Activated naive CD8-positive, alpha-beta T cell treated with anti-CD3 and anti-CD28 coated beads, Interleukin-2, amount 10 ng/mL, durations not matched to agents 7 days and 5 days (primary cell): ENCODE measurements at places on chromosomes 6 and 20. TPM values are rescaled to one million over a fixed set of nuclear protein-coding genes. Genes with fewer than 3 reads are reported as not detected.
A peak's percentile ranks its signal among the peaks of the same experiment; 100 is the strongest.

DNA sequence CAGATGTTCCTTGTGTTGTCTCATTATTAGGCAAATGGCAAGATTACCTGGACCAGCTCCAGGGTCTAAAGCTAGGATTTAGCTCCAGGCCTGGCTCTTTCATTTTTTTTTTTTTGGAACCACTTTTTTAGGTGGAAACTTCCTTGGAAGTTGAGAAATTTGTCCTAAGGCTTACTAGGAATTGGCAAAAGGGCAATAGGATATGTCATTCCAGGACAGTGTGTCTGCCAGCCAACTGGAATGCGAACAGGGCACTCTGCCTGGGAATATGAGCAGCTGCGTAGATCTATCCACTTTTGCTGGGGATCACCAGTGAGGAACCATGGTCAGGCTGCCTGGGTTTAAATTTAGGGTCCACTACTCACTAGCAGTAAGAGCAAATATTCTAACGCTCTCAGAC lies 304.0 kb downstream of the TSHZ2 start:
- H3K4me3 ChIP-seq = no peak overlapping the region
- H3K27me3 ChIP-seq = no peaks in the 10 kb centered on the region

DNA sequence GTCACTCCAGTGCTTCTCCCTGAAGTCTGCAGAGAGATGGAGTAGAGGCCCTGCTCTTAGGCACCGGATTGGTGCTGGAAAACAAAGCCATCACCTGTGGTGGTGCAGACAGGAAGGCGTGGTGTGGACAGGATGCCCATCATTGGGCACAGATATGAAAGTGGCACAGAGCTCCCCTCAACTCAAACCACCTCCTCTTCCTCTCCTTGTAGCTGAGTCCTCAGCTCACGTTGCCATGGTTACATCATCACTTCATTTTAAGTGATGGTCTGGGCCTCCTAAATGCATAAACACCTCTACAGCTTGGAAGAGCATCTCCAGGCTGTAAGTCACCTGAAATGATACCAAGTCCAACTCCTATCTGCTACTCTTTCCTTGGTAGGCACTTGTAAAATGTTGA lies 8.0 kb upstream of the RTF2 start:
- H3K4me1 ChIP-seq = peaks cover 56% of the 10 kb centered on the region
- H3K36me3 ChIP-seq = peaks cover 36% of the 10 kb centered on the region
- DNase-seq = peak; percentile 52
- H3K27ac ChIP-seq = peak overlapping the region; percentile 83

GRCh38 chr6:110075406-110075805 lies 97.3 kb downstream of the GPR6 start:
- H3K27ac ChIP-seq = no peak overlapping the region
- H3K4me1 ChIP-seq = no peaks in the 10 kb centered on the region
- H3K36me3 ChIP-seq = no peaks in the 10 kb centered on the region
- H3K27me3 ChIP-seq = peaks cover 12% of the 10 kb centered on the region
- DNase-seq = no peak

DNA sequence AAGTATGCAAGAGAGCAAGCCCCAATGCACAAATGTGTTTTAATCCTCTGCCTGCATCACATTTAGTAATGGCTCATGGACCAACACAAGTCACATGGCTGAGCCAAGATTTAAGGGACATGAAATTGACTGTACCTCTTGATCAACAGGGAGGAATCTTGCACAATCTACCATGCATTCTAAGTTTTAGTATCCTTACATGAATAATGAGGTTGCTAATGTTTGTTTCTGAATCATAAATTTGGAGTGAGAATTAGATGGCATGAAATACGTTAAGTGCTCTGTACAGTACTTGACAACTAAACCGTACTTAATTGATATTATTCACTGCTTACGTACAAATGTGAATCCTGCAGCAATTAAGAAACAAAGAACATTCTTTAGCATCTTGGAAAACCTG lies 553.8 kb upstream of the JAG1 start:
- no peaks in the 10 kb centered on the region for H3K36me3 ChIP-seq
- no peak overlapping the region for H3K4me3 ChIP-seq
- no peaks in the 10 kb centered on the region for H3K4me1 ChIP-seq
- DNase-seq = no peak

GRCh38 chr6:123541462-123541861 lies 95.3 kb downstream of the TRDN start:
- DNase-seq = no peak
- no peaks in the 10 kb centered on the region for H3K36me3 ChIP-seq
- no peaks in the 10 kb centered on the region for H3K4me1 ChIP-seq
- H3K27me3 ChIP-seq = no peaks in the 10 kb centered on the region
- H3K4me3 ChIP-seq = no peak overlapping the region
- no peak overlapping the region for H3K27ac ChIP-seq

DNA sequence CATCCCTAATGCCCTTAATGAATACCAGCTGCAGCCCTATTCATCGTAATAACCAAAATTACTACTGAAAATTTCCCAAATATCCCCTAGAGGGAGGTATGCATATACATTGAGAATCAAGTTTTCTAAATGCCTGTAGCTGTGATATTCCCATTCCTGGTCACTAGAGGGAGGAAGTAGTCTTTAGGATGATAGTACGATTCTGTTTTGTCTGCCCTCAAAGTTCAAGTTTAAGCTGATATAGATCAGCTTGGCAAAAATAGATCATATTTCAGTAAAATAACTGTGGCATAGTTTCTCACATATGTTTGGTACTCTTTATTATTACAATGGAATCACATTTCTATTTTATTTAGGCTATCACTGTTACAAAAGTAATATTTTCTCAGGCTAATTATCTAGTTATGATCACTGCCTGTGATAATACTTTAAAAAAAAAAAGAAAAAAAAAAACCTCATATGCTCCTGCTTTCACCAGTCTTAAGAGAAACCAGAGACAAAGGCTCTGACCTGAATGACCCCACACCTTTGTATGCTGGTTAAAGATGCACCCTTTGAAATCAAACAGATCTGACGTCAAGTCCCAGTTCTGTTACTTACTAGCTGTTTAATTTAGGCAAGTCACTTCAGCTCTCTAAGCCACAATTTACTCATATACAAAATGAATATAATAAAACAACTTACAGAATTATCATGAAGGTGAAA lies 11.0 kb downstream of the TSPYL1 start:
- H3K27ac ChIP-seq = no peak overlapping the region
- no peak overlapping the region for H3K4me3 ChIP-seq
- H3K27me3 ChIP-seq = no peaks in the 10 kb centered on the region
- H3K4me1 ChIP-seq = peaks cover 8% of the 10 kb centered on the region

DNA sequence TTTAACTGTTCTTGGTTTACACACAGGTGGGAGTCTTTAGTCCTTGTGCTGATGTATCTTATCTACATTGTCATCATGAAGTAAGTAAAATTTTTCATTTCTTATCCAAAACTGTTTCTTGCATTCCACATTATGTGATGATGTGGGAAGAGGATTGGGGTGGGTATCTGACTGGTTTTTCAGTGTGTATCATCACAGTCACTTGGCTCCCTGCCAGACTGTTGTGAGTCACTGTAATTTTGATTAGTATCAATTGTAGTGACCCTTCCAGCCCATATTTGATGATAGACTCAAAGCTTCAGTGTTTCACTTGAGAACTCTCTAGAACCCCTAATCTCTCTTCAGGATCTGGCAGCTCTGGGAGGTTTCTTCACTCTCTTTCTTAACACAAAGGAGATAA lies 84.5 kb upstream of the RIN2 start:
- H3K27ac ChIP-seq = no peak overlapping the region
- no peak for DNase-seq
- no peaks in the 10 kb centered on the region for H3K36me3 ChIP-seq

GRCh38 chr20:1995531-1996310 lies 1.9 kb upstream of the PDYN start:
- H3K36me3 ChIP-seq = no peaks in the 10 kb centered on the region
- no peak overlapping the region for H3K4me3 ChIP-seq
- H3K4me1 ChIP-seq = no peaks in the 10 kb centered on the region
- peaks cover 39% of the 10 kb centered on the region for H3K27me3 ChIP-seq

GRCh38 chr6:143063631-143064030 lies 2.9 kb downstream of the AIG1 start:
- no peak overlapping the region for H3K4me3 ChIP-seq
- DNase-seq = no peak
- H3K4me1 ChIP-seq = peaks cover 24% of the 10 kb centered on the region
- peaks cover 4% of the 10 kb centered on the region for H3K36me3 ChIP-seq
- H3K27ac ChIP-seq = no peak overlapping the region

The LAMP5 gene
- not detected for total RNA-seq

DNA sequence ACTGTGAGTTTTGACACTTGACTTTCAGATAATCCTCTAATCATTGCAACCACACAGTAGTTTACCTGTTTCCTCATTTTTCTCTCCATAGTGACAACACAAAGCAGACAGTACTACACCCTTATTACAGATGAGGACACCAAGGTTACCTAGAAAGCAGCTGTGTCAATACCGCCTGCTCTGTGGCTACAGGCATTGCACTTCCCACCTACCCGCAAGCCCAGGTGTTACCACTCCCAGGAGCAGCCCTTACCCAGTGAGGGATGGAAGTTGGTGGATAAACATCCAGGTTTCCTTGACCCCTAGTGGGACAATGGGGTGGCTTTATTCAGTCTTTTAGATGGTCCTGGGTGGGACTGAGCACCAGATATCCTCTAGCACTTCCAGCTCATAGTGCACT lies 503.6 kb downstream of the PTPRT start:
- DNase-seq = no peak
- H3K27ac ChIP-seq = no peak overlapping the region
- no peaks in the 10 kb centered on the region for H3K4me1 ChIP-seq
- H3K27me3 ChIP-seq = no peaks in the 10 kb centered on the region
- H3K36me3 ChIP-seq = no peaks in the 10 kb centered on the region
- no peak overlapping the region for H3K4me3 ChIP-seq

GRCh38 chr6:142187209-142187608 lies 40.1 kb downstream of the VTA1 start:
- DNase-seq = no peak
- peaks cover 17% of the 10 kb centered on the region for H3K36me3 ChIP-seq
- H3K4me1 ChIP-seq = peaks cover 4% of the 10 kb centered on the region
- H3K4me3 ChIP-seq = no peak overlapping the region
- no peak overlapping the region for H3K27ac ChIP-seq

The AAR2 gene
- 22.5 TPM for total RNA-seq

DNA sequence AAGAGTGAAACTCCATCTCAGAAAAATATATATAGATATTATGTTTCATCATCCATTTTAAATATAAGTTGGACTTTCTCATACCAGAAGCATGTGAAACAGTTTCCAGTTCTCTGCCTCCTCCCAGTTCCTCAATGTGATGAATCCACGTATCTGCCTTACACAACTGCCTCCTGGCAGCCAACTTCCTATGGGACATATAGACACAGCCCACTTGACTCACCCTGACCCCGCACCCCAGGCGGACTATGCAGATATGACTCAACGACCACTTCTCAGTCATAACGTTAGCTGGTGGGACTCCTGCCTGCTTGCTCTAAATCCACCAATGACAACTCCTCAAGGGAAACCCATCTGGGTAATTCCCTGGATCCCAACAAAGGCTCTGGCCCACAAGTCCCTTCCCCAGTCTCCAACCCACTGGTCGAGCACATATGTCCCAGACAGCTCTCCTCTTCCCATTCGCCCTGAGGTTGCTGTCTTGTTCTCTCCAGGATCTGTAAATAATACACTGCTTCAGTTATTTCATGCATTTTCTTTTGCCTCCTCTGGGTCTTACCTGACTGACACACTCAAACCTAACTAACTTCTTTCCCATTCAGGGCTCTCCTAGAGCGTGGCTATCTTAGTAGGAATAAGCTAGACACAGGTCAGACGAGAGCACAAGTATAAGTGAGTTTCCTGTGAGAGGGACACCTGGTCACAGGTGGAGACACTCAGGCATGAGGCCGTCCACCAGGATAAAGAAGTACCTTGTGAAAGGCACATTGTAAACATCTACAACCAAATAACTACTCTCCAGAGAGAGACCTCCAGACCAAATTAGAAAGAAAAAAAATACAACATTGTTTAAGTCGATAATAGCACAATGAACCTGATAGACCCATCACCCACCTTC lies 548.5 kb downstream of the CD83 start:
- no peaks in the 10 kb centered on the region for H3K36me3 ChIP-seq
- peak overlapping the region; percentile 2 for H3K27ac ChIP-seq
- H3K27me3 ChIP-seq = peaks cover 10% of the 10 kb centered on the region
- no peak overlapping the region for H3K4me3 ChIP-seq
- H3K4me1 ChIP-seq = peaks cover 12% of the 10 kb centered on the region

GRCh38 chr20:13613917-13614316 lies 24.8 kb downstream of the TASP1 start:
- H3K27ac ChIP-seq = no peak overlapping the region
- DNase-seq = no peak
- H3K4me3 ChIP-seq = no peak overlapping the region
- H3K36me3 ChIP-seq = no peaks in the 10 kb centered on the region
- H3K4me1 ChIP-seq = peaks cover 2% of the 10 kb centered on the region

The THBD gene
- total RNA-seq = 0.34 TPM

DNA sequence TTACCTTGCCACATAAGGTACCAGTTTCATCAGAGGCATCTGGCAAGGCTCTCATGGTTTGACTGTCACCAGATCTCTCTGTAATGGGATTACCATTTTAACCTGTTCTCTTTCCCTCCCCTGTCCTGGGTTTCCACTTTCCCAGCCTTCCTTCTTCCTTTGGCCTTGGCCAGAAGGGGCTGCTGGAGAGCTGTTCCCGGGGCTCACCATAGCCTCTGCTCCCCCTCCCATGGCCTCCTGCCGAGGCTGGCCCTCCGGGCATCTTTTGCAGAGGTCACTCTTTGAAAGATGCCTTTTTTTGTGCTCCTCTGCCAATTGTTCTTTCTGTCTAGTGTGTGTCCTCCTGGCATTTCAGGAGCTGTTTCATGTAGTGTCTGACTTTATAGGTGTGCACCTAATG lies 100.7 kb upstream of the SCP2D1 start:
- DNase-seq = no peak
- no peaks in the 10 kb centered on the region for H3K36me3 ChIP-seq
- no peak overlapping the region for H3K4me3 ChIP-seq
- no peak overlapping the region for H3K27ac ChIP-seq
- no peaks in the 10 kb centered on the region for H3K27me3 ChIP-seq

The CEBPB gene
- 38.3 TPM for total RNA-seq

The TRMT6 gene
- total RNA-seq = 15.1 TPM

GRCh38 chr6:106103728-106104109 lies 17.6 kb downstream of the PRDM1 start:
- peak overlapping the region; percentile 68 for H3K27ac ChIP-seq
- peaks cover 56% of the 10 kb centered on the region for H3K36me3 ChIP-seq
- no peaks in the 10 kb centered on the region for H3K27me3 ChIP-seq
- peaks cover 53% of the 10 kb centered on the region for H3K4me1 ChIP-seq
- peak overlapping the region; percentile 90 for H3K4me3 ChIP-seq

- H3K27ac ChIP-seq = no peak overlapping the region
- no peak overlapping the region for H3K4me3 ChIP-seq
- H3K27me3 ChIP-seq = no peaks in the 10 kb centered on the region
These were observed 21.6 kb upstream of the ZNF831 start for GRCh38 chr20:59141818-59142581.

- H3K27ac ChIP-seq = no peak overlapping the region
- DNase-seq = no peak
- no peaks in the 10 kb centered on the region for H3K4me1 ChIP-seq
These were observed 336.1 kb upstream of the CITED2 start for GRCh38 chr6:139710556-139710955.
